ENCODE measurements at places on chromosomes 2 and 18.

GRCh38 chr2:43098539-43098938, 127.9 kb downstream of the ZFP36L2 start:
- DNase-seq = no peak

GRCh38 chr2:205720451-205720902, 38.2 kb downstream of the NRP2 start:
- DNase-seq = no peak

DNA sequence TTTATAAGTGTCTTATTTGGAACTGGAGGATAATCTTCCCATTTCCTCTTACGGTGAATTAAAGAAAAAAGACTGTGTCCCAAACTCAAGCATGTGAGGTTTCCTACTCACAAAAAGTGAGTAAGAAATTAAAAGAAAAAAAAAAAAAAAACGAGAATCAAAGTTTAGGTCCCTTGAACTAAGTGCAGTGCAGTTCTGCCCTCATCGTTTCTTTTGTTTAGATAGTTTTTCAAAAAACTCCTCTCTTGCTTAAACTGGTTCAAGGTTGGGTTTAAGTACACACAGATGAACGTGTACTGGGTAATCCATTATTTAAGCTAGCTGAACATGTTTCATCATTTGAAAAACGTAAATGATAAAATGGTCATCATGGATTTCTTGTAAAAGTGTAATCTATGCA, 235.9 kb upstream of the KCNJ3 start:
- no peak for DNase-seq

- no peak for DNase-seq
Observed at GRCh38 chr2:164014068-164014731, 278.4 kb upstream of the FIGN start.

- DNase-seq = no peak
Observed at GRCh38 chr2:46171411-46171953, 125.7 kb upstream of the EPAS1 start.
